ENCODE measurements at places on chromosomes 5 and 9.

DNA sequence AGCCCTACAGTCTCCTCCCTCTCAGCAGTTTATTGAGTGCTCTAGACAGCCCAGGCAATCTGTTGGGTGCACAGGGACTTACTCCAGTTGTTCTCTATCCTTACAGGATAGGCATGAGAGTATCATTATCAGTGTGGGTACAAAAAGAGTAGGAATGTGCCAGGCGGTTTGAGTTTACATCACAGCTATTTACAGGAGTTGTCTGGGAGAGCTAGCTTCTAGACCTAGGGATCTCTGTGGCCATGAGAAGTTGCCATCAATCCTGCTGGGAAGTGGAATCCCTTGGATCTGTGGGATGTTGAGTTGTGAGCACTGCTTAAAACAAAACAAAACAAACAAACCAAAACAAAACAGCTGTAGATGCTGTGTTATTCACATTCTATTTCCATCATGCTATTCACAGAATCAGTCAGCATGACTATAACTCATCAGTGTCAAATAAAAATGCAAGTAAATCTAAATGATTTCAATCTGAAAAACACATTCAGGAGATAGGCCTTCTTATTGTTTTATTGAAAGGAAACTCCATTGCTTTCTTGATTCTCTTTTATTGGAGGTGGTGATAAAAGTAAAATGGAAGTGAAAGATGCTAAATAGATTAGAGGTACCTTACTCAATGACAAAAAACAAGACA is 552.4 kb upstream of the ZNF608 start:
- no peak for DNase-seq

DNA sequence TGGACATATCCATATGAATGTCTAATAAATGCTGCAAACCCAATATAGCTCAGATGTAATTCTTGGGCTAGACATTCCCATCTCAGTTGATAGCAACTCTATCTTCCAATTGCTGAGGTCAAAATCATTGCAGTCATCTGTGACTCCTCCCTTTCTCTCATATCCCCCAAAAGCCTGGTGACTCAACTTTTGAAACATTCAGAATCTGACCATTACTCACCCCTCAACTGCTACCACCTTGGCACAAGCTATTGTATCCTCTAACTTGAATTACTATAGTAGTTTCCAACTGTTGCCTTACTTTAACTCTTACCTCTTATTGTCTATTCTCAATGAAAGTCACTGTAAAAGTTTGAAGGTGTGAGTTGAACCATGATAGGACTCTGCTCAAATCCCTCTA is 600.1 kb upstream of the RGMB start:
- no peak for DNase-seq

- peak; percentile 93 for DNase-seq
These were observed at the start of gene CSNK1G3 for GRCh38 chr5:123511648-123512605. TSS of gene CSNK1G3 (plus strand) at chr5:123512177. CDS start at chr5:123545664, 33,487 bp downstream.

- DNase-seq: peak; percentile 80
These were observed 69.3 kb upstream of the NIPAL4 start for GRCh38 chr5:157390551-157391297.

DNA sequence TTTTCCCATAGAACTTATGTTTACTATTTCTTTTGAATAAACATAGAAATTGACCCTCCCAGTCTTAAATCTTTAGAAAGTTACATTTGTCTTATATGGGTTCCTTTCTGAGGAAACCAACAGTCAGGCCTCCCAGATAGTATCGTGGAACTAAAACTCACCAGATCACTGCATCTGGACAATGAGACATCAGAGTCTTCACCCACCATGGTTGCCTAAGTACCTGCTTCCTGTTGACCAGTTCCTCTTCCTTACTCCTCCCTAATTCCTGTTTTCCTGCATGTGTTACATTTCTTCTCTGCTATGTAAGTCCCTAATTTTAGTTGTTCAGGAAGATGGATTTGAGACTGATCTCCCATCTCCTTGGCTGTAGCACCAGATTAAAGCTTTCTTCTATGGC is 462.2 kb downstream of the DIRAS2 start:
- no peak for DNase-seq

- no peak for DNase-seq
These were observed 720 bp downstream of the NOTCH1 start for GRCh38 chr9:136544964-136545691.

DNA sequence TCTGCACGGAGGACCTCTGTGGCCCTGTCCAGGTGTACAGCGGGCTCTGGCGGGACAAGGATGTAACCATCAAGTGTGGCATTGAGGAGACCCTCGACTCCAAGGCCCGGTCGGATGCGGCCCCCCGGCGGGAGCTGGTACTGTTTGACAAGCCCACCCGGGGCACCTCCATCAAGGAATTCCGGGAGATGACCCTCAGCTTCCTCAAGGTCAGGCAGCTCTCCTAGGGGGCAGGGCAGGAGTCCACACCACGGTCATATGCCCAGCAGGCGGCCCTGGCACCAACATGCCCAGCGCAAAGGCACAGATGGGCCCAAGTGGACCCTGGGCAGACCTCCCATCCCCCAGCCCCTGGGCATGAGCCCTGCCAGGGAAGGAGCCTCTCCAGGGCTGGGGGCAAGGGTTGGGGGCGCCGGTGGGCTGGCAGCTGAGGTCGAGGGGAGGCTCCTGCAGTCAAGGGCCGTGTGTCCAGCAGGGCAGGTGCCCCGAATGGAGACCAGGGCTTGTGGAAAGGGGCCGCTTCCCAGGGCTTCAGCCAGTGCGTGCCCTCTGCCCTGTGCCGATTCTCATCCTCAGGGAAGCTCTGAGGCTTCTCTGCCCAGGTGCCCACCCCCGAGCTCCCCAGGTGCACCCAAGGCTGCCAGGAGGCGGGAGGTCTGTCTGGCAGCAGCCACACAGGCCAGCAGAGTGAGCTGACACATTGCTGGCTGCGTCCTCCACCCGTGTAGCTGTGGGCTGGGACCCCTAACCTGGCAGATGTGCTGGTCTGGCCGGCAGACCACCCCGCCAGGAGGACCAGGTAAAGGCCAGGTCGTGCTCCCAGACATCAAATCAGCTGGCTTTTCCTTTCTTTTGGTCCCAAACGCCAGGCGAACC is 10.0 kb downstream of the DIPK1B start:
- DNase-seq: no peak

- DNase-seq: no peak
These were observed 99.8 kb downstream of the NNT start for GRCh38 chr5:43702815-43703214.

DNA sequence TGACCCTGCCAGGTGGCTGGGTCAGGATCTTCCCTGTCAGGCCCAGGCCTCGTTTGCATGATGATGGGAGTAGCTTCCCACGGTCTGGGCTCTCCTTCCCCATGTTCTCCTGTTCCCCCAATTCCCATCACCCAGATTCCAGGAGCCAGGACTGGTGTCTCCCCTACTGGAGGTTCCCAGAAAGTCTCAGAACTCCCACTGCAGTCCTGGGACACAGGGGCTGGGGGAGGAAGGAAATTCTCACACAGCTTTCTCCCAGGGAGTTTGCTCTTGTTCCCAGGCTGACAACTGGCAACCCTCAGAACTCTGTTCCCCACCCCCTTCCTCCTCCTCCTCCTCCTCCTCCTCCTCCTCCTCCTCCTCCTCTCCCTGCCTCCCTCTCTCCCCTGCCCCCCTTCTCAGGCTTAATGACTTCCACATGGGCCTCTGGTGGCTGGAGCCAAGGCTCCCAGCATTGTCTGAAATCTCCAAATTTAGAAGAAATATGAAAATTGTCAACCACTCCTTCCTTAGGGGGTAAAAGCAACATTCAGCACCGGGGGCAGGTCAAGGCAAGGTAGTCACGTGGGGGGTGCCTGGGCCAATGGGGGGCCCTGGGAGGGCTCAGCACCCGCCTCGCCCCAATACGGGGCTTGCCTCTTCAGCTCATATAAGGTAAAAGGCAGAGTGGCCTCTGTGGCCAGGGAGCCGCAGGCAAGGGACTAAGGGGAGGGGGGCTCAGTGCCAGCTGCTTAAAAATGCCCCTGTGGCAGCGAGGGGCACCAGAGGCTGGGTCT is 27.3 kb upstream of the IL17B start:
- no peak for DNase-seq

GRCh38 chr9:85001925-85002324 is 332.4 kb downstream of the NTRK2 start:
- DNase-seq: no peak

DNA sequence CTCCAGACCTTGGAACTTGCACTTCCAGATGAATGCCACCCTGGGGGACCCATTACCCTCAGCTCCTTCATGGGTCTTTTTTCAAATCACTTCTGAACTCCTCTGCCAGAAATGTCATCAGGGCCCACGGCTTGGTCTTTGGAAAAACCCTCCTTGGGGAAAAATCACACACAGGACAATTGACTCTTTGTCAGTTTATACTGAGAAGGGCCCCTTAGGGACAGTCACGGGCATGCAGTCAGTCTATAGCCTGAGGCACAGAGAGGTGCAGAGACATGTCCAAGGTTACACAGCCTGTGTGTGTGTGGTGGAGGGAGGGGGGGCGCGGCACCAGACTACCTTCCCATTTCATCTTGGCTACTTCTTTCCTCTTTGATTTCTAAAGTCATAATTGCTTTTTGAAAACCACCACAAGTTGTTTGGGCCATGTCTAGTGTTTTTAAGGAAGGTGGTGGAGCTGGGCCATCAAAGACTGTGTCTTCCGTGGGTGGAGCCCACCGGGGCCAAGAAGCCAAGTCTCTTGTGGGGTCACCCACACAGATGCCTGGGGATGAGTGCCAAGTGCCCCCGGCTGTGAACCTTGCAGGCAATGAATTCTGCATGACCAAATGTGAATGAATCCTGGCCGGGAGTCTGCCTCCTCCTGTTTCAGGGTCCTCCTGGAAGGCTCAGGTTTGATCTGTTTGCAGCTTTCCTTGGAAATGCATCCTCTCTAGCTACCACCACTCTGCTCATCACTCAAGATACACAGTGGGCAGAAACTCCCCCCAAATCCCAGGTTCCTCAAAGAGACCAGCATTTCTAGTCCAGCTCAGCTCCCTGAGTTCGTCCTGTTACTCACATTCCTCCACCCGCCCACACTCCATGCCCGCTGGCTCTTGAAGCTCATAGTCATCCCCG is 200.1 kb upstream of the TBC1D2 start:
- peak; percentile 4 for DNase-seq

- no peak for DNase-seq
These were observed 44.6 kb downstream of the TIMD4 start for GRCh38 chr5:156918311-156918845.

DNA sequence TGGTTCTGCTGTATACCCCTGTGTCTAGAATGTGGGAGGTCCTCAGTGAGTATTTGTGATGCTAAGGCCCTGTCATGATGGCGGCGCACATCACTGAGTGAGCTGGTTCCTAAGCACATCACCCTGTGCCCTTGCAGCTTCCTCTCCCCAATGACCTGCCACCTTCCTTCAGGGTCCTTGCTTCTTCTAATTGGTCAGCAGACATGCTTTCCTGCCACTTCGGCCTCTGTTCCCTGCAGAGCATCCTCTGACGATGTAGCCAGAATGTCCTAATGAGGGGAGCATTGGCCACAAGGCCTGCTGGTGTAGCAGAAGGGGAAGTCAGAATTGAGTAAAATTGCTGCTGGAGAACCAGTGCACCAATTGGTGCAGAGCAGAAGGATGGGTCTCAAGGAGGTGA is 31.1 kb upstream of the ANGPTL2 start:
- no peak for DNase-seq

GRCh38 chr5:169861934-169862333 is 118.4 kb downstream of the INSYN2B start:
- no peak for DNase-seq

- DNase-seq: no peak
These were observed 83.3 kb upstream of the RETREG1 start for GRCh38 chr5:16700081-16700480.

- DNase-seq: no peak
These were observed 57.4 kb downstream of the OR2K2 start for GRCh38 chr9:111272581-111272980.

DNA sequence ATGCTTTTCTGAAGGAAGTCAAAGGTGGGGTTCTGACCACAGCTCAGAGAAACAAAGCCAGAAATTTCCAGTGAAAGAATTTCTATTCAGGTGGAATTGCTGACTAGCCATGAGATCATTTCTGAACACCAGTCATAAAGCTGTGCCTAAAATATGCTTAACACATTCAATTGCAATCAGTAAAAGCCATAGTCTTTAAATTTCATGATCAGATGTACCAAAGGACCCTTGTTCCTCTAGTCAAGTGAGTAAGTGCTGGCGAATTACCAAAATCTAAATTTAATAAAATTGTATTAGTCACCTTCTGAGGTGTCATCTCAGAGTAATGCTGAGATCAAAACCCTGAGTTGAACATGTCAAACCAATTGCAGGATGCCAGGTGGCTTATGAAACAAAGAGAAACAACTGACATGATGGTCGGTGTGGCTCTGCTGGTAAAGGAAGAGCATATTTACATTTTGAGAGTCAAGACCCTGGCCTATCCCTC is 334.2 kb upstream of the CCNH start:
- no peak for DNase-seq

DNA sequence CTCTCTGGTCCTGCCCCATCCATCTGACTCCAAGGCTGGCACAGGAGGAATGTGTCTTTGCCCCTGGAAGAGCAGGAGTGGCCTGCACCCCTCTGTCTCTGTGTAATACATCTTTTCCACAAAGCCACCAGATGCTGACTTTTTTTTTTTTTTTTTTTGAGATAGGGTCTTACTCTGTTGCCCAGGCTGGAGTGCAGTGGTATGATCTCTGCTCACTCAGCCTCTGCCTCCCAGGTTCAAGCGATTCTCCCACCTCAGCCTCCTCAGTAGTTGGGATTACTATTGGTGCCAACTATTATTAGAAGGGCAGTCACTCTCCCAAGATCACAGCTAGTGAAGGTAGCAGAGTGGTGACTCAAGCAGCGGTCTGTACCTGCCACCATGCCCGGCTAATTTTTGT is 19.6 kb downstream of the SPRY4 start:
- no peak for DNase-seq

DNA sequence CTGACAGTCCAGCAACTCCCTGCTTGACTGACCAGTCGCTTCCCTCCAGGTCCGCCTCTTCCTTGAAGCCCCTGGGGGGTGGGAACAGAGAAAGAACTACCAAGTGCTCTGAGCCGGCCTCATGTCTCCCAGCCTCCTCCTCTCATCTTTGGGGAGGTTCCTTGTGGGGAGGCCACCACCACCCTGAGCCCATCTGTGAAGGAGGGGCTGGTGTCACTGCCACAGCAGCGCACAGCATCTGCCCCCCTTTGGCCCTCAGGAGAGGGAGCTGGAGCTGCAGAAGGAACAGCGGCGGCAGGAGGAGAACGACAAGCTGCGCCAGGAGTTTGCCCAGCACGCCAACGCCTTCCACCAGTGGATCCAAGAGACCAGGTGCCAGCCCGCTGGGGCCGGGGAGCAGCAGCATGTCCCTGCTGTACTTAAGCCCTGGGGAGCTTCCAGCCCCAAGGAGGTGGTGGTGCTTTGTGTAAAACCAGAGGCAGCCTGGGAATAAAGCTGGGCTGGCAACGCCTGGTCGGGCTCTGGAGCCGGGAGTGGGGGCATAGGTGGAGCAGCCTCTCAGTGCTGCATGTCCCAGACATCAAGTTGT is 29.4 kb downstream of the DYNC2I2 start:
- no peak for DNase-seq

Data from T1000 (cell line).